HFFc6 (cell line): ENCODE measurements at places on chromosomes 1 and 21. TPM values are rescaled to one million over a fixed set of nuclear protein-coding genes. Genes with fewer than 3 reads are reported as not detected.

Gene TEDDM1
- total RNA-seq: not detected in 2 replicates

Gene L1TD1
- not detected in 3 replicates for total RNA-seq

Gene PERM1
- total RNA-seq: not detected in 3 replicates

Gene NR1I3
- not detected in 3 replicates for total RNA-seq

GRCh38 chr1:41901551-41901950, 17.2 kb downstream of the HIVEP3 start:
- DNase-seq: no peak
- no peaks in the 10 kb centered on the region for H3K36me3 ChIP-seq
- H3K27ac ChIP-seq: peak overlapping the region; percentile 84
- H3K27me3 ChIP-seq: peaks cover 5% of the 10 kb centered on the region; the same call in 1 of the 2 replicates

GRCh38 chr1:39150779-39151178, 53.7 kb upstream of the MACF1 start:
- DNase-seq: no peak
- peaks cover 4% of the 10 kb centered on the region for H3K36me3 ChIP-seq
- H3K27ac ChIP-seq: no peak overlapping the region
- H3K4me3 ChIP-seq: no peak overlapping the region

- H3K36me3 ChIP-seq: no peaks in the 10 kb centered on the region
- peaks cover 13% of the 10 kb centered on the region for H3K4me1 ChIP-seq
- no peak for DNase-seq
- no peak overlapping the region for H3K4me3 ChIP-seq
- H3K27me3 ChIP-seq: peaks cover 8% of the 10 kb centered on the region
These were observed 12.7 kb upstream of the ERVH48-1 start for GRCh38 chr21:42937960-42938605.

GRCh38 chr1:2049225-2049717, 940 bp upstream of the PRKCZ start:
- no peak overlapping the region for H3K4me3 ChIP-seq
- no peaks in the 10 kb centered on the region for H3K4me1 ChIP-seq
- DNase-seq: no peak
- H3K27ac ChIP-seq: no peak overlapping the region
- no peaks in the 10 kb centered on the region for H3K36me3 ChIP-seq
